ENCODE measurements at places on chromosomes 7 and 10.

DNA sequence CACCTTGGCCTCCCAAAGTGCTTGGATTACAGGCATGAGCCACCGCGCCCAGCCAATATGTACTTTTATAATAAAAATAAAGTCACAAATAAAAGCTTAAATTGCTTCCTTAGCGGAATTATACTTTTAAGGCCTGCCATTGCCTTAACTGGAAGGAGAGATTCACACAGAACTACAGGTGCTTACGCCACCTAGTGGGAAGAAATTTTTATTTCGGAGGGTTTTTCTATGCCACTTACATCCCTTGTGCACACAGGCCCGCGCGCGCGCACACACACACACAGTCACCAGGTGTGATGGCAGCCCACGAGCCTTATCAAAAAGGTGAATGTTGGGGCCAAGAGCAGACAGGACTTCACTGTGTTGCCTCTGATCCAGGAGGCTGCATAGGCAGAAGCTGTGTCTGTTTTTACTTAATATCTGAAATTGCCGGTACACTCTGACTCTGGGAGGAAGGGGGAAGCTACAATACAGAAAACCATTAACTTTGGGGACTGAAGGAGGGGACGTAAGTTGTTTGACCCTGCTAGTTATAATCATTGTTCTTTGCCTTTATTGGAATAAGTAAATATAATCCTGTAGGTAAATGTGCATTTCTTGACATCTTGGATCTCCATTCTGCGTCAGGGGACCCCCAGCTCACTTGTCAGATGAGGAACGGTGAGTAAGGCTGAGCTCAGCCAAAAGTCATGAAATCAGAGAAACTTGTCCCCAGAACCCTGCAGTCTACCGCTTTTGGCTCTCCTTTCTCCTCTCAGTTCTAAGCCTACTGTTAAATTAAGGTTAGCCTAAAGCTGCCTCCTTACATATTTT lies 87.1 kb downstream of the SLC16A9 start:
- H3K4me3 ChIP-seq: no peak overlapping the region
- peaks cover 12% of the 10 kb centered on the region for H3K4me1 ChIP-seq
- H3K27ac ChIP-seq: no peak overlapping the region
- H3K27me3 ChIP-seq: no peaks in the 10 kb centered on the region
- no peaks in the 10 kb centered on the region for H3K36me3 ChIP-seq
- DNase-seq: peak; percentile 42

DNA sequence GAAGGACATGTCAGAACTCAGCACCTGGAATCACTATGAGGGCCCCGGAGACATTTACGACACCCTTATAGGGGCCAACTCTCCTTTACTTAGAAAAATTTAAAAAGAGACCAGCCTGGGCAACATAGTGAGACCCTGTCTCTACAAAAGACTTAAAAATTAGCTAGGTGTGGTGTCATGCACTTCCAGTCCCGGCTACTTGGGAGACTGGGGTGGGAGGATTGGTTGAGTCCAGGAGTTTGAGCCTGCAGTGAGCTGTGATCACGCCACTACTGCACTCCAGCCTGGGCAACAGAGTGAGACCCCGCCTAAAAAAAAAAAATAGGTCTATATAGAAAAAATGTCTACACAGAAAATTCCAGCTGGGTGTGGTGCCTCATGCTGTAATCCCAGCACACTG lies 7.5 kb upstream of the CYTH3 start:
- H3K36me3 ChIP-seq: no peaks in the 10 kb centered on the region
- no peak overlapping the region for H3K27ac ChIP-seq
- H3K4me3 ChIP-seq: no peak overlapping the region
- peaks cover 3% of the 10 kb centered on the region for H3K4me1 ChIP-seq
- H3K27me3 ChIP-seq: no peaks in the 10 kb centered on the region

GRCh38 chr10:70448236-70448635 lies 6.8 kb upstream of the NODAL start:
- H3K27me3 ChIP-seq: no peaks in the 10 kb centered on the region
- H3K4me3 ChIP-seq: no peak overlapping the region
- H3K4me1 ChIP-seq: no peaks in the 10 kb centered on the region

GRCh38 chr10:89644967-89645741 lies at the start of gene PANK1:
Gene PANK1, minus strand, starts transcription at chr10:89645242. Its CDS starts 351 bp downstream, at chr10:89644891.
- peaks cover 22% of the 10 kb centered on the region for H3K4me1 ChIP-seq
- no peaks in the 10 kb centered on the region for H3K36me3 ChIP-seq
- no peaks in the 10 kb centered on the region for H3K27me3 ChIP-seq
- H3K27ac ChIP-seq: peak within 1 kb of the TSS; percentile 96
- DNase-seq: peak; percentile 80
- H3K4me3 ChIP-seq: peak within 1 kb of the TSS; percentile 70

DNA sequence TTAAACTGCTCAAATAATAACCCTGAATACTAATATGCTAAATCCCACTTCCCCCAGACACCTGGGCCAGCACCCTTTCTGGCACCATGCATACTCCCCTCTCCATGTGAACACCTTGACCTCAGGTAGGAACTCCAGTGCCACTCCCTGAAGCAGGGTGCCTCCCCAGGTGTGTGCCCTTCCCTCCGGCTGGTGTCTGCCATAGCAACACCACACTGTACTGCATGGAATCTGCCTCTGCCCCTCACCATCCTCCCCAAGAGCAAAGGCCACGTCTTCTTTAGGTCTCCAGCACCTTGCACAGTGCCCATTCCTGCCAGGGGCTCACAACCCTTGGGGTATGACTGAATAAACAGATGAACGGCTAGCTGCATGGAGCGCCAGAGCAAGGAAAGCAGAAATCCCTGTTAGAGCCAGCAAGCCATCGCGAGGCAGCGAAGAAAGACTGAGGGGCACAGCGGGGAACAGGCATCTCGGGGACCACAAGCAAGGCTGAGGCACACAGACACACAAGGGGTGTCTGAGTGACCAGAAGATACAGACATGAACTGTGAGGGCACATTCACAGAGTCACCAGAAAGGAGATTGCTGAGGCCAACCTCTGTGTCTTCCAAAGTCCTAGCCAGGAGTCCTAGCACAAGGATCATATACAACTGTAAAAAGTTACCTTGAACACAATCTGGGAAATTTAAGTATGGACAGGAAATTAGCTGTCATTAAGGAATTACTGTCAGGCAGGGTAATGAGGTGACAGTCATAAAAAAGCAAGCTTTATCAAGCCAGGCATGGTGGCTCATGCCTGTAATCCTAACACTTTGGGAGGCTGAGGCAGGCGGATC lies 25.7 kb downstream of the COBL start:
- no peaks in the 10 kb centered on the region for H3K36me3 ChIP-seq
- peaks cover 6% of the 10 kb centered on the region for H3K4me1 ChIP-seq
- peak; percentile 49 for DNase-seq
- H3K4me3 ChIP-seq: no peak overlapping the region
- peak overlapping the region; percentile 84 for H3K27ac ChIP-seq

Measured in transverse colon (tissue), 4 donors.